Suppressor macrophage treated with lipopolysaccharide for 1 hour (primary cell): ENCODE measurements at places on chromosomes 4 and X.
A peak's percentile ranks its signal among the peaks of the same experiment; 100 is the strongest.

DNA sequence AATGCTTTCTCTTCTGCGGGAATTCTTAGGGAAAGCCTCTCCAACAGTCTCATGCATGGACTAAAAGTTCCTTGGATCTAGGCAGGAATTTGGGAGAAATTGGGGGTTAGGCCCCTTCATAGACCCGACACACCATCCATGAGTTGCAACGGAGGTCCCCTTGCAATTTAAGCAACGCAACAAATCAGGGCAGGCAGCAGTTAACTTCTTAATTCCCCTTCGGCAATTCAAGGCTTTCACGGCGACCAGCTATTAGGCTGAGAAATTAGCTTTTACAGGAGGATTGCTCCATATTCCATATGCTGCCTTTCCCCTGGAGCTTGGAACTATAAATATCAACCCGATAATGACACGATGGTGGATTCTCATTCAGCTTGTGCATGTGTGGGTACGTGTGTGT lies 241.0 kb downstream of the SHOX start:
- DNase-seq: no peak

DNA sequence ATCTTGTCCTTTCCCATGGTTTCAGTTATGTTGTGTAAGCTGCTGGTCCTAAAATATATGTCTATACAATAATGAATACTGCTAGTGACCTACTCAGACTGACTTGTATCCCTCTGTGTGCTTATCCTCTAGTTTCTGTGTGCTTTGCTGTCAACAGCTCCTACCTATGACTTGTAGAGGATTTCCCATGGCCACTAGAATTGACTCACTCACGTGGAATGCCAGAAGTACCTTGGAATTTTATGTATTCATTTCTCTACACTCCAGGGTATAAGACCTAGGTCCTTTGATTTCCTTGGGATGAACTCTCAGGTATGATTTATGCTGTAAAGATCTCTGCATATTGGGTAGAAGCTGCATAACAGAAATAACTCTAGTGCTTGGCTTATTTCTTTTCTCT lies 279.9 kb upstream of the SLIT2 start:
- DNase-seq: no peak

GRCh38 chr4:4457803-4458553 lies 71.1 kb downstream of the NSG1 start:
- no peak for DNase-seq

DNA sequence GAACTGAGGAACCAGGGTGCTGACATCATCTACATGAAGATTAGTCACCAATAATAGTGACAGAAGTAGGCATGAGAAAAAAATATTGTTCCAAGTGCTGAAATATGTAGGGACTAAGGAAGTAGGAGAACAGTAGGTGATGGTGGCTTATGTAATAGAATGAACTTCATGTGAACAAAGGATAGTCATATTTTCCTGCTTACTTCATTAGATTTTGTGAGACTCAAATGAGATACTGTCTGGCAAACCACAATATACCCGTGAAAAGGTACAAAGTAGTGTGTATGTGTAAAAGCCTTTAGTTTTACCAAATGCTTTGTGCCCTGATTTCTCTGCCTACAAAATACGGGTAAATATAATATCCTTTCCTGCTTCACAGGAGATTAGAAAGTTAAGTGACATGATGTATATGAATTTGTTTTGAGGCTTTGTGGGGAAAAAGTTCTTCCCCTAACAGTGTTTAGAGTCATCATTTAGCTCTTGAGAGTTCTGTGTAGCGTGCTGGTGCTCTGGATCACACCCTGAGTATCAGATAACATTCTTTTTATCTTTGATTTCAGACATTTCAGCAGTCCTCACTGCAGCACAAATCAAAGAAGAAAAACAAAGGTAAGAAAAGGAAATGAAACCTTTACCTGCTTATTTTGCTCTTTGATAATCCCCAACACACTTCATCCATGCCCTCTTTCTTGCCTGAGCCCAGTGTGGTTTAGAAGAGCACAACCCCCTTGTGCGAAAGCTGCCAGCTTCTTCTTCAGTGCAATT lies 67.9 kb downstream of the KLHL34 start:
- no peak for DNase-seq

DNA sequence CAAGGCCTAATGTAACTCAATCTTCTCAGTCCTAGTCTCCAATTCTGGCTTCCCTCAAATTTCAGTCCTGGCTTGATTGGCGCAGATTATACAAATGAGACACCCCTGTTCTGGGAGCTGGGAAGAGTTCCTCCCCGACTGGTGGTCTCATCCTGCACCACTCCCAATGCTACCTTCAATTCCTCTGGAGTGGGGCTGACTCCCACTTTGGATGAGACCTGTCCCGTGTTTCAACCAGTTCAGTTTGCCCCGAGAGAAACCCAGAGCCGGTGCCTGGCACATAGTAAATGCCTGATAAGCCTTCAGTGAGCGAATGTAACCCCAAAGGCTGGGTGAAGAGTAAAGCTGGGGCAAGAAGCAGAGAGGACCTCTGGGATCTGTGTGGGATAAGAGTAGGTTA lies 4.0 kb upstream of the SYP start:
- no peak for DNase-seq

- DNase-seq: no peak
These were observed 199.4 kb downstream of the MAPK10 start for GRCh38 chr4:86160426-86160825.

- DNase-seq: peak; percentile 1
These were observed 115.8 kb upstream of the SHISA3 start for GRCh38 chr4:42281324-42282020.

DNA sequence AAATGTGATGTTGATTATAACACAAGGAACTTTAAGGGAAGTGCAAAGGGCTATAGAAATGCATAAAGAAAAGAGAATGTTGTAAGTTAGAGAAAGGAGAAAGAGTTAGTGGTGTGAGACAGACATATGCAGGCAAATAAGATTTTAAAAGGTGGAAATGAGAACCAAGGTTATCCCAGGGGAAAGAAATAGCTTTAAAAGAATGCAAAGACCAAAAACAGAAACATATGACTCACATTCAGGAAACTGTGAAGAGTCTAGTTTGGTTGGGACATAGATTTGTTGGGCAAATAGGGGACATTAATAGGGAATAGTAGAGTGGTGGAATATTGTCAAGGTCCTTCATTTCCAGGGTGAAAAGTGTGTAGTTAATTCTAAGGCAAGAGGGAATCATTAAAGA lies 52.4 kb downstream of the MAPK10 start:
- DNase-seq: no peak

DNA sequence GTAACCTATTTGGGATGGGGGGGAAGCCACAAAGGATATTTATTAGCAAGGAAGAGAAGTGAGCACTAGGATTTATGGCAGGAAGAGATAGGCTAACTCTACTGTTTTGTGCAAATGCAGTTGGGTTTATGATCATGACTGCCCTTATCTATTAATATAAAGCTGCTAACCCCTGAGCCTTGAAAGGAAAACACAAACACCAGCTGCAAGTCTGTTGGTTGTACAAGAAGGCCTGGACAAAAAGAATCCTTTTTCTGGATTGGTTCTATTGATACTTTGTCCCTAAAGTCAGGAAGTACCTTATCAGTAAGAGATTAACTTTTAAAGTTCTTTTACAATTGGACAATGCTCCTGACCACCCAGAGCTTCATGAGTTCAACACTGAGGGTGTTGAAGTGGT lies 188.8 kb downstream of the LRBA start:
- no peak for DNase-seq

- no peak for DNase-seq
These were observed 14.5 kb downstream of the PRSS48 start for GRCh38 chr4:151291485-151291884.

DNA sequence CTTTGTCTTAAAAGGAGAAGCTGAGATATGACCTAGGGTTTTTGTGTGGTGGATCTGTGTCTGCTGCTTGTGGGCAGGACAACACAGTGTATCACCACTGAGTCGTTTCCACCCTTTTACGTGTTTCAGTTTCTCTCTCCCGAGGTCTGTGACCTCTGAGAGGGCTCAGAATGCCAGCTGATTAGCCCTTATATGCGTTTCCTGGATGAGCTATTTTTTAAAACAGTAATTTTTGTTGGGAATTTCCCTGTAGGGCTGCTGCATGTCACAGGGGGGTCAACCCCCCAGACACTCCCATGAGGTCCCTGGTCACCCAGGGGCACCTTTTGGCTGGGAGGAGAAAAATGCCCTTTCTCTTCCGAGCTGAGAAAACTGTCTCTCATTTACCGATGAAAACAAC lies 170.4 kb upstream of the CASK start:
- DNase-seq: peak; percentile 34

DNA sequence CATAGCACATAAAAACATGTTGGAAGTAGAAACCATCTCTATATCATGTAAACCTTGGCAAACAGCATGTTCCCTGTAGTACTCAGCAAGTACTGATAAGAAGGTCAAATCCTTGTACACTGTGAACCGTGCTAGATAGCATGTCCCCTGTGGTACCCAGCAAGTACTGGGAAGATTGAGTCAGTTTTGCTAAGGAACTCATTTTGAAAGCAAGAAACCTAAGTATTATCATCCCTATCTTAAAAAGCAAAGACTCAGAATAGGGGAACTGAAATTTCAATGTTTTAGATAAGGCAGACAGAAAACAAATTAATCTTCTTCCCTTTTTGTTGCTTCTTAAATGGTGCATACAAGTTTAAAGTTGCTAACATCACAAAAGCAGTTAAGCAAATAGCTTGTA lies 180.2 kb downstream of the RBM46 start:
- no peak for DNase-seq

DNA sequence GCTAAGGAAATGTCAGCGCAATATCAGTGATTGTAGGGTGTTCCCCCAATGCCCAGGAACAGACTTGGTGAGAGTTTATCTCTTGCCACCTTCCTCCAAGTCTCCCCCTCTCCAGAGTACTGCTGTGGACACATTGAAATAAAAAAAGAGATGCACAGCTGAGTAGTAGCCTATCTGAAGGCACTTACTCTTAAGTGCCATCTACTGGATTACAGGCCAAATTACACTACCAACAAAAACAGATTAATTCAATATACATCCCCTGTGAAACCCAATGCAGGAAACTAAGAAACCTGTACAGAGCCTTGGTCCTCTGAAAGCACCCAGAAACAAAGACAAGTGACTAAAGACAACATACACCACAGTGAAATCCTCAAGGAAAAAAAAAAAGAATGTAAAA lies 460.3 kb downstream of the ZIC3 start:
- peak; percentile 2 for DNase-seq

GRCh38 chr4:53608242-53608641 lies 17.0 kb upstream of the LNX1 start:
- no peak for DNase-seq

GRCh38 chrX:67922966-67923365 lies 379.1 kb downstream of the AR start:
- peak; percentile 68 for DNase-seq

DNA sequence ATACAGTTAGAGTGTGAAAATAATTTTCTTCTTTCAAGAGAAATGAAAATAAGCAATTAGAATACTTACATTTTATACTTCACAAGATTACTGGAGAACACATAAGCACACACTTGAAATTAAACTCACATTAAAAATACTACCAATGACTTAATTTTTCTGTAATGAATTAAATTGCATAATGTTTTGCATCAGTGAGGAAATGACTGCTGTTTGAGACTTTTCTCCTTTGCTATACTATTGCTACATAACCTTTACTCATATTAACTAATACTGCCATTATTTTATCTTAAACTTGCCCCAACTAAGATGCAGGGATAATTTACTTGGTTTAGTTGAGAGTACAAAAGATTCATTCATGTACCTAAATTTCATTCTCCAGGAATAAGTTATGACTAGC lies 590.9 kb downstream of the ARAP2 start:
- peak; percentile 53 for DNase-seq

DNA sequence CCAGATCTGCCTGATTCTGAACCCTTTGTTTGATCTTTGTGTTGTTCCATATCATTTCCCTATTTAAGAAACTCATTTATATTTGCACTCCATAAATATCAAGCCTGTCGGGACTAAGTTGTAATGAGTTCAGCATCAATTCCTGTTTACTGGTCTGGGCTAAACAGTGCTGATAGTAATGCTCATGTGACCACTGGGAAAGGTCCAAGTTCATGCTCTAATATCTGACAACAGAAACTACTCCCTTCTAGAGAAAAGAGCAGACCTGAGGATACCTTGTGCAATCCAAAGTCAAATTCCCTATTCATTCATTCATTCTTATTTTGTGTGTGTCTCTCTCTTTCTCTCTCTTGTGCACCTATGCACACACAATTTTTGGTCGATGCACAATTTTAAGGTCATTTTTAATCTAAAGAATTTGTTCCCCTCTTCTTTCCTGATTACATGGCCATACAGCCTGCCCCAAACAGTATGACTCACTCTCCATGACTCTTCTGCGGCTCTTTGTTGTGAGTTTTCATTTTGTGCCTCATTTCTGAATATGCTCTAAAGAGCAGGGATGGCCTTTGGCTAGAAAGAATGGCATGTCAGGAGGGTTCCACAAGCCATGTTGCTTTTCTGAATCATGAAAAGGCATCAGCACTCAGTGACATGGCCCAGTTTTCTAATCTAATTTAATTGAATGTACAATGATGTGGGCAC lies 664.3 kb downstream of the RPA4 start:
- no peak for DNase-seq

GRCh38 chr4:70691661-70692060 lies 3.3 kb downstream of the UTP3 start:
- DNase-seq: peak; percentile 68

GRCh38 chrX:130999360-130999759 lies 58.8 kb upstream of the ARHGAP36 start:
- DNase-seq: no peak

GRCh38 chrX:108537005-108537404 lies 97.4 kb downstream of the COL4A5 start:
- peak; percentile 20 for DNase-seq

GRCh38 chr4:184215709-184216328 lies 1.9 kb downstream of the ENPP6 start:
- no peak for DNase-seq

- DNase-seq: no peak
These were observed 219.8 kb downstream of the SHROOM3 start for GRCh38 chr4:76654791-76655190.

GRCh38 chr4:763191-763810 lies 57.7 kb downstream of the PCGF3 start:
- DNase-seq: no peak

GRCh38 chrX:22147214-22147613 lies 115.1 kb downstream of the PHEX start:
- no peak for DNase-seq

DNA sequence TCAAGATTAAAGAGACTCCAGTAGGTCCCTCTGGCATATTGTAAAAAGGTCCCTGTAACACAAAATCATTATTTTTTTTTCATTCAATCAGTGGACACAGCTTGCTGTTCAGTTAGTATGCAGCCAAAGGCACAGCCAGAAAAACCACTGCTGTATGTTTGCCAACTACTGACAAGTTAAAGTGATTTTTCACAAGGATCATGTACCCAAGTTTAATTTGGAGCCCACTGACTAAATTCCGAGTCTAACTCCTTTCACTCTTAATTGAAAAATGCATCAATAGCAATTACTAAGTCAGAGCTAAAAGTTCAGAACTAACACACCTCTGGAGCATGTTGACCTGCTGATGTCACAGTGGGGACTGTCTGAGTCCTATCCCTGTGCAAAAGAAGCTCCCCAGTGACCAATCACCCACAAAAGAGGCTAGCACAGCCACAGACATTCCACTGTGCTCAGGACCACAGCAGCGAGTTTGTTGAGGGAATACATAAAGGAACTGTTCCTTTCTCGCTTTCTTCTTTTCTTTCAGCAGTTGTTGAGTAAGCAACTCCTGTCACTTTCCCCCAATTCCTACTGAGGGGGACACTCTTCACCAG lies 60.4 kb downstream of the STX18 start:
- DNase-seq: no peak

GRCh38 chr4:31089815-31090214 lies 369.6 kb downstream of the PCDH7 start:
- no peak for DNase-seq
